ENCODE measurements at places on chromosomes 5 and 9. TPM values are rescaled to one million over a fixed set of nuclear protein-coding genes. Genes with fewer than 3 reads are reported as not detected.

Gene TAF1L
- 0.07 TPM for polyA plus RNA-seq

Gene SV2C
- polyA plus RNA-seq: not detected

Gene GLT6D1
- polyA plus RNA-seq: not detected

Gene CACNA1B
- 0.56 TPM for polyA plus RNA-seq

Gene CNTFR
- 98.6 TPM for polyA plus RNA-seq

Gene PCDHB7
- polyA plus RNA-seq: 3.0 TPM

Gene PCDHB8
- 1.6 TPM for polyA plus RNA-seq

Gene PCDHGB4
- 2.4 TPM for polyA plus RNA-seq

Gene REXO4
- 33.1 TPM for polyA plus RNA-seq

Gene SLC25A48
- 0.21 TPM for polyA plus RNA-seq

Gene SHC3
- 0.48 TPM for polyA plus RNA-seq

Gene ACOT12
- polyA plus RNA-seq: 0.15 TPM

Gene DMRT3
- polyA plus RNA-seq: 0.43 TPM

Gene PITX1
- polyA plus RNA-seq: 17.8 TPM

Gene ANKRD55
- not detected for polyA plus RNA-seq

Gene PPP2R2B
- 1.9 TPM for polyA plus RNA-seq
